ENCODE measurements at places on chromosomes 6 and 20. TPM values are rescaled to one million over a fixed set of nuclear protein-coding genes. Genes with fewer than 3 reads are reported as not detected.

RBPJL gene
- not detected for total RNA-seq

ACSS1 gene
- total RNA-seq: 26.3 TPM

ISM1 gene
- total RNA-seq: 14.5 TPM

GNAS-AS1 gene
- not detected for total RNA-seq

IL17A gene
- not detected for total RNA-seq

HEBP2 gene
- total RNA-seq: 62.4 TPM

ESF1 gene
- total RNA-seq: 14.0 TPM

NHLRC1 gene
- 0.74 TPM for total RNA-seq

FARS2 gene
- total RNA-seq: 16.5 TPM

SAMD3 gene
- 7.6 TPM for total RNA-seq

CENPQ gene
- total RNA-seq: 1.7 TPM

GCM1 gene
- total RNA-seq: not detected

DNA sequence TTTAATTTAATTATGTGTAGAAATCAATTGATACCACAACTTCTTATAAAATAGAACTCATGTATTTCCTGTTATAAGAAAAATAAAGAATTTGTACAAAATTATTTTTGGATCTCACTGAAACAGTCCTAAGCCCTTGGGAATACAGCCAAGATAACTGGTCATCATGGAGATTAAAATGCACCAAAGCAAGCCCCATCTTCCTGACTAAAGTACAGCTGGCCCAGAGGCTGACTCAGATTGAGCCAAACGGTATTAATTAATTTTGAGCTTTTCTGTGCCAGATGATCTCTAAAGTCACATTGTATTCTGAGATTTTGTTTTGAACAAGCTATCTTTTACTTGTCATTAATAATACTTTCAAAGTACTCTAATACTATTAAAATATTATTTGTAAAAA, 978.5 kb downstream of the TBC1D32 start:
- H3K4me1 ChIP-seq: no peaks in the 10 kb centered on the region
- no peak for DNase-seq
- no peaks in the 10 kb centered on the region for H3K27me3 ChIP-seq
- no peak overlapping the region for H3K27ac ChIP-seq
- H3K4me3 ChIP-seq: no peak overlapping the region

GRCh38 chr20:1368448-1369199, 24.2 kb downstream of the FKBP1A start:
- H3K4me3 ChIP-seq: no peak overlapping the region
- no peaks in the 10 kb centered on the region for H3K36me3 ChIP-seq
- no peaks in the 10 kb centered on the region for H3K4me1 ChIP-seq

GRCh38 chr20:33133373-33133941, 34.5 kb upstream of the BPIFA2 start:
- H3K36me3 ChIP-seq: no peaks in the 10 kb centered on the region
- no peak overlapping the region for H3K27ac ChIP-seq
- H3K27me3 ChIP-seq: no peaks in the 10 kb centered on the region

DNA sequence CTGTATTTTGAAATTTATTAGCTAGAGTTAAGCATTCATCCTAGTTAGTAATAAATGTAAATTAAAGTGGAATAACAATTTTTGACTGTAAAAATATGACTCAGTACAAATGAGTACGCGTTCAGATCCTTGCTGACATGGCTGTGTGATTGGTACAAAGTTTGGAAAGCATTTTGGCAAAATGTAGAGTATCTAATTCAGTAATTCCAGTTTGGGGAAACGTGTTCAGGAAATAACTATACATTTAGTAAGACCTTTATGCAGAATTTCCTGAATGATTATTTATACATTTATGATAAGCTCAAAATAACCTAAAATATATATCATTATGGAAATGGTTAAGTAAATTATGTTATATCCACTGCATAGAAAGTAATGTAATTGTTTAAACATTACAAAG, 8.0 kb downstream of the VTA1 start:
- no peak overlapping the region for H3K27ac ChIP-seq
- no peaks in the 10 kb centered on the region for H3K36me3 ChIP-seq
- peaks cover 16% of the 10 kb centered on the region for H3K4me1 ChIP-seq
- no peaks in the 10 kb centered on the region for H3K27me3 ChIP-seq
- no peak overlapping the region for H3K4me3 ChIP-seq

DNA sequence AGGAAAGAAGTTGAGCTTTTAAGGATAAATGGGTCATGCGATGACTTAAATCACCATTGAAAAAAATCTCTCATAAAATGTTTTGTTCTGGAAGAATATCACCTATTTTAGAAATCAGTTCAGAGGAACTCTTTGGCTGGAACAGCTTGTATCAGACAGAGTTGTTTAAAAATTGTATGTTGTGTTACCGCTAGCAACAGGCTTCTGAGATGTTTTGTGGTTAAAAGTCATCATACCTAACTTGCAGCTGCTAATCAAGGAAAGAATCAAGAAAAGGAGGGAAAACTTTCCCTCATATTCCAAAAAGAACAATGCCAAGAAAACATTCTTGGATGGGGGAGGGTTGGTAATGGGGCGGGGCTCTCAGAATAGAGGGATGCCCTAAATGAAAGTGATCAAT, 220.7 kb upstream of the CITED2 start:
- DNase-seq: no peak
- no peak overlapping the region for H3K4me3 ChIP-seq
- peaks cover 28% of the 10 kb centered on the region for H3K4me1 ChIP-seq
- no peaks in the 10 kb centered on the region for H3K36me3 ChIP-seq

- no peak for DNase-seq
- H3K27me3 ChIP-seq: no peaks in the 10 kb centered on the region
- no peaks in the 10 kb centered on the region for H3K4me1 ChIP-seq
- H3K27ac ChIP-seq: no peak overlapping the region
These were observed 76.2 kb downstream of the FAM229B start for GRCh38 chr6:112163295-112164257.

DNA sequence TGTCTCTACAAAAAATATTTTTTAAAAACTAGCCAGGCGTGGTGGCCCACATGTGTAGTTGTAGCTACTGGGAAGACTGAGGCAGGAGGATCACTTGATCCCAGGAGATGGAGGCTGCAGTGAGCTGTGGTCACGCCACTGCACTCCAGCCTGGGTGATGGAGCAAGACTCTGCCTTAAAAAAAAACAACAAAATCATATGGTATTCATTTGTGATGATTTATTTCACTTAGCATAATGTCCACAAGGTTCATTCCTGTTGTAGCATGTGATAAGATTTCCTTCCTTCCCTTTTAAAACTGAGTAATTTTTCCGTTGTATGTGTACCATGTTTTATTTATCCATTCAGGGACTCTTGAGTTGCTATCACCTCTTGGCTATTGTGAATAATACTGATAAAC, 26.2 kb downstream of the TMEM170B start:
- no peak for DNase-seq
- H3K27me3 ChIP-seq: no peaks in the 10 kb centered on the region
- no peak overlapping the region for H3K4me3 ChIP-seq
- no peak overlapping the region for H3K27ac ChIP-seq
- no peaks in the 10 kb centered on the region for H3K4me1 ChIP-seq

- no peak overlapping the region for H3K4me3 ChIP-seq
- no peaks in the 10 kb centered on the region for H3K36me3 ChIP-seq
- H3K27ac ChIP-seq: no peak overlapping the region
- H3K4me1 ChIP-seq: no peaks in the 10 kb centered on the region
- no peak for DNase-seq
- no peaks in the 10 kb centered on the region for H3K27me3 ChIP-seq
These were observed 136.3 kb upstream of the ZNF184 start for GRCh38 chr6:27608916-27609883.

GRCh38 chr20:17648315-17648646, 33.8 kb downstream of the RRBP1 start:
- no peaks in the 10 kb centered on the region for H3K36me3 ChIP-seq
- H3K4me3 ChIP-seq: no peak overlapping the region
- DNase-seq: no peak
- H3K27me3 ChIP-seq: no peaks in the 10 kb centered on the region

GRCh38 chr6:18395856-18396197, 8.7 kb downstream of the RNF144B start:
- no peaks in the 10 kb centered on the region for H3K36me3 ChIP-seq
- no peak overlapping the region for H3K27ac ChIP-seq

DNA sequence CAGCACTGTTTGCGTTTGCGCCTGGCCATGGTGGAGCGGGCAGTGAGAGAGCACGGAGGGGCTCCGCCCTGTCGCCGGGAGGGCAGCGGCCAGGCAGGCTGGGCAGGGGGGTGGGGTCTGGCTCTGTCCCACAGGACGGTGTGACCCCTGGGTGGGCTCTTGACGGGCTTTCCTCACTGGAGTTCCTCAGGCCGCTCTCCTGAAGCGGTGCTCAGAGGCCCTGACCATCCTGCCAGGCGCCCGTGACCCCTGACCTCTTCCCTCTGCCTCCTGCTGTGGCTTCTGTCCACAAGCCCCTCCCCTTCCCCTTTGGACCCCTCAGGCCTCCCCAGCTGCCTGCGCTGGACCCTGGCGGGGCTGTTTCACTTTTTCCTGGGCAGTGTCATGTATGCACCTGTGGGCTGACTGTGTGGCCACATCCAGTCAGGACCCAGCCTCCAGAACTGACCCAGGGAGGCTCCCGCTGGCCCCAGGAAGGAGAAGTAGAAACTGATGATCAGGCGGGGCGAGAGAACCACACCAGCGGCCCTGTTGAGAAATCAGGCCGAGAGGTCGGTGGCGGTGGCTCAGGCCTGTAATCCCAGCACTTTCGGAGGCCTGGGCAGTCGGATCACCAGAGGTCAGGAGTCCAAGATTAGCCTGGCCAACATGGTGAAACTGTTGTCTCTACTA, 1.2 kb downstream of the OGFR start:
- H3K27ac ChIP-seq: peak overlapping the region; percentile 94
- no peaks in the 10 kb centered on the region for H3K36me3 ChIP-seq
- H3K4me1 ChIP-seq: peaks cover 39% of the 10 kb centered on the region
- DNase-seq: no peak
- peak overlapping the region; percentile 93 for H3K4me3 ChIP-seq

DNA sequence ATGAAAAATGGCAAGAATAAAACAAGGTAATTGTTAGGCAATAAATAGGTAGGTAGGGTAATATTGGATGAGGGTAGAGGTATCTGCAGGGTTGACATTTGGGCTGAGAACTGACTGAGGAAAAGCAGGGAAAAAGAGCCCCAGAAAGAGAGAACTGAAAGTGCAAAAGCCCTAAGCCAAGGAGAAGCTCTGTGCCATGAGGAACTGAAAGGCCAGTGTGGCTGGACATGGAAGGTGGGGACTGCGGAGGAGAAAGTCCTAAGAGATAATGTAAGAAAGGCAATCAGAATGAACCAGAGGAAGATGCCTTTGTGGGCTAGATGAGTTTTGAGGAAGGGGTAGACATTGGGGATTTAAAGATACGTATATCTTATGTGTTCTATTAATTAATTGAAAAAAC, 9.9 kb upstream of the HIVEP2 start:
- no peaks in the 10 kb centered on the region for H3K36me3 ChIP-seq
- H3K27me3 ChIP-seq: no peaks in the 10 kb centered on the region
- H3K4me1 ChIP-seq: no peaks in the 10 kb centered on the region
- DNase-seq: no peak

DNA sequence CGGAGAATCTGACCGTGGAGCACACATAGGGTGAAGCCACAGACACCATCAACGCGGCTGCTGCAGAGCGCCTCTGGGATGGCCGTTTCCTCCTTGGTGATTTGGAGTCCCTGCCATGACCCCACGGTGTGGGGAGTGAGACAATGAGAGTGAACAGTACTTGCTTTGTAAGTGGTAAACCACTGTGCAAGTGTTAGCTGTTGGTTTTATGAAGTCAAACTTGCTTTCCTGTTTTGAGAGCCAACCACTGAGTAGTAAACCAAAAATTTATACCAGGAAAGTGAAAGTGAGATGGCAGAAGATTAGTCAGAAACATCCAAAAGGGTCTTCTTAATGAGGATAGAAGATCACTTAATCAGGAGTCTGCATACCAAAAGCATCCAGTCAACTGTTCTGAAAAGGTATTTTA, 160.7 kb downstream of the FOXC1 start:
- DNase-seq: no peak
- H3K4me1 ChIP-seq: peaks cover 10% of the 10 kb centered on the region
- no peaks in the 10 kb centered on the region for H3K36me3 ChIP-seq
- no peak overlapping the region for H3K4me3 ChIP-seq
- H3K27ac ChIP-seq: no peak overlapping the region
- H3K27me3 ChIP-seq: no peaks in the 10 kb centered on the region

GRCh38 chr6:104022126-104022525, 837.6 kb downstream of the HACE1 start:
- H3K27me3 ChIP-seq: no peaks in the 10 kb centered on the region
- no peaks in the 10 kb centered on the region for H3K4me1 ChIP-seq
- H3K27ac ChIP-seq: no peak overlapping the region

DNA sequence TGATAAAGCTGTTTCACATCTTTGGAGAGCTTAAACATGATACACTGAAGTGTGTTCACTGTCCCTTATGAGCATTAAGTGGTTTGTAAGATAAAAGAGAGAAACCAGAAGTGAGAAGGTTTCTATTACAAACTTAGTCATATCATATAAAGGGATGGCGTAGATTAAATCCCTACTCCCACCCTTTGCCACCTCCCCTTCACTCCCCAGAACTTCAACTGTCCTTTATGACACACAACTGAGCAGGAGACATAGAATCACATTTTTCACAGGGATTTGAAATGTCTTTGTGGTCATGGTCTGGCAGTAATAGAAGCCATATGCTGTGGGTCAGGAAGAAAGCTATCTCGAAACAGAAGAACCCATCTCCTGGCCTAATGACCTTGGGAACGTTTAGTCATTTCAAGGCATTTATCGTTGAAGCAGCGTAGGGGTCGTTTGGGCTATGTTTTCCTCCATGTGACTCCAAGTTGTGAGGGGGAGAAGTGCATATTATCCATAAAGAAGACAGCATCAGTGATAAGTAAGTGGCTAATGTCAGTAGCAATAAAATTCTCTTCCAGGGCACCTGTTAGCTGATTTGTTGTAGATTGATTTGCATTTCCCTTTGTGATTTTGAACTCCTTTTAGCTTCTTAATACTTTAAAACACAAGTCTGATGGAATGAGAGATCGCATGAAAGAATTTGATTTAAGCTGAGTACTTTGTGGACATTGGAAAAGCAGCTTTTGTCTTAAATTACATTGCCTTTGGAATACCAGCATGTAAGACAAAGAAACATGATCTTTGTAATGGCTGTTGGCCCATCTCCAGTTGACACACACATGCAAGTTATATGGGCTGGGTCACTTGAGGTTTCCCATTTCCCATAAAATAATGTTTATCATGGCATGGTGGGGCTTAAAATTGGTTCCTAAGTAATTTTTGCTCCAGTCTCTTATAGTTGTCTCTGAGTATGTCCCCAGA, 501.5 kb upstream of the FLRT3 start:
- no peaks in the 10 kb centered on the region for H3K27me3 ChIP-seq
- peaks cover 7% of the 10 kb centered on the region for H3K4me1 ChIP-seq
- DNase-seq: no peak
- H3K36me3 ChIP-seq: no peaks in the 10 kb centered on the region
- H3K27ac ChIP-seq: no peak overlapping the region
- H3K4me3 ChIP-seq: no peak overlapping the region

DNA sequence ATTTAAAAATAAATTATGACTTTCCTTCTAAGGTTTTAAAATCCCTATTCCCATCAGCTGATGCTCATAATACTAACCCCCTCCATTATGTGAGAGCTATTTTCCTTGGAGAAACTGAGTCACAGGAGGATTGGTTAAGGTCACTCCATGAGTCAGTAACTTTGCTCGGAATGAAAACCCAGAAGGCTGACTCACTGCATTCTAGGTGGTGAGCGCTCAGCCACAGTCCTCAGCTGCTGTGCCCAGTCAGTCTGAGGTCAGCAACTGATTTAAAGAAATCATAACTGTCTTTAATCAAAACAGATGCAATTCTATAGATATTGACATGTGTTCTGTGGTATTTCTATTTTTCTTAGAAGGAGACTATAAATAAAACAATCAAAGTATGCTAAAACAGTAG, 359.2 kb downstream of the GJA1 start:
- no peaks in the 10 kb centered on the region for H3K36me3 ChIP-seq
- no peak overlapping the region for H3K27ac ChIP-seq
- H3K27me3 ChIP-seq: no peaks in the 10 kb centered on the region
